Effector CD4-positive, alpha-beta T cell (primary cell): ENCODE measurements at places on chromosomes 12 and 14.

- DNase-seq = no peak
Measured at GRCh38 chr12:116071555-116072230, 205.8 kb downstream of the MED13L start.

GRCh38 chr12:113422030-113422885 lies at the start of gene SDSL:
TSS of gene SDSL (plus strand) at chr12:113422380. CDS start at chr12:113427983, 5,603 bp downstream.
- no peak for DNase-seq

DNA sequence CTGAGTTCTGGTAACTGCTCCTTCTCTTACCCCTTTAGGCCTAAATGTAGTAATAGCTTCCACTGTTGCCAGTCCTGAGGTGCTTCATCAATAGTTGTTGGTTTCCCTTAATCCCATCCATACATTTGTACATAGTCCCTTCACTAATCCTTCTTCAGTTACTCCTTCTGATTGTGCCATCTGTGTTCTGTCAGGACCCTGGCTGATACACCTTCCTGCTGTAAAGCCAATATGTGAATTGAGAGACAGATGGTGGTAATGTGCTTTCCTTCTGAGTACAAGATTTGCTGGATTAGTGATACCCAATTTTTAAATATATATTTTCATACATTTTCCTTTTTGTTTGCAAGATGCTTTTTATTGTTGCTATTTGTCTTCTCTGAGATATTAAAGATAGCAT lies 66.4 kb downstream of the OTOGL start:
- DNase-seq = no peak

DNA sequence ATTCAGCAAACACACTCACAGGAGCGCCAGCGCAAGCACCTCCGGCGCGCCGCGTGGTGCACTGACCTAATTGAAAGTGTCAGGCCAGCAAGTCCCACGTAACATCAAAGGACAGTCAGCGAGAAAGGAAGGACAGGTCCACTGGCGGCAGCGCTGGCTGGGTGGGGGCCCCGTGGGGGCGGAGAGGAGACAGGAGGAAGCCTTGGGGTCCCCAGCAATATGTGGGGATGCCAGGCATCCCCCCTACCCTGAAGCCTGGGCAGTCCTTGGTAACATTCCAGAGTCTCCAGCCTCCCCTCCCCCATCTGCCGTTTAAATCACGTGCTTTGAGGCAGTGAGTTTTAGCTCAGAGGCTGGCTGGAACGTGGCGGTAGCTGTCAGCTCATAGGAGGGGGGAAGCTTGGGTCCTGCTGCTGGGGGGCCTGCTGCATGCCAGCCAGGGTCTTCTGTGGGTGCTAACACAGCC lies 159.2 kb downstream of the CALM1 start:
- no peak for DNase-seq

GRCh38 chr14:70838076-70838475 lies 28.8 kb upstream of the MAP3K9 start:
- no peak for DNase-seq

DNA sequence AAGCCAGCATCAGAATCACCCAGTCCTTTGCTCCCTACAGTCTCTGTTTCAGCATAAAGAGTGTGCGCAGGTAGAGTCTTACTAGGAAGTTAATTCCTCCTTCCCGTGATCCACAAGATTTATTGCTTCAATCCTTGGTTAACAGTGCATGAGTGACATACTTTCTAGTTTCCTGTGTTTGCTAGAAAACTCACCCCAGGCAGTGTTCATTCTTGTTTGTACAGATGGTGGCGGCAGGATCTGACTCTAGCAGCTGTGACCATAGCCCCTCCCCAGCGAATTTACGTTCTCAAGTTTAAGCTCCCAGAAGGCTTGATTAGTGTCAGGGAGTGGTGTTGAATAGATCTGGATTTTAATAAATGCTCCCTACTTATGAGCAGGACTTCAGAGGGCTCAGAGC lies 75.9 kb upstream of the ANO2 start:
- no peak for DNase-seq

DNA sequence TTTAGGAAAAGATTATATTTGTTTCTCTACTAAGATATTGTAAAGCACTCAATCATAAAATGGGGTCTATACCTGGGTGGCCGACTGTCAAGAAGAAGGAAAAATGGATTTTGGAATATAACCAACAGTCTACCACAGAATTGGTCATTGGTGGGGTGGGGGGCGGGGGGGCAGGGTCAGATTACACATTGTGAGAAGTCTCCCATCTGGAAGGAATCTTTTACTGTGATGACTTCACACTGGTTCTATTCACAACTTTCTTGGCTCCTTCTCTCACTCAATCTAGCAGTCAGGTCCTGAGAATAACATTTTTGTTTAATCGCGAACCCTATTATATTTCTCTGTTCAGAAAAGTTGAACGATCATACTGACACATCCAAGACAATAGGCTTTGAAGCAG lies 8.7 kb upstream of the CLEC4E start:
- DNase-seq = no peak

GRCh38 chr14:53683229-53683628 lies 273.4 kb downstream of the BMP4 start:
- DNase-seq = no peak

GRCh38 chr12:70467918-70468733 lies 102.0 kb downstream of the KCNMB4 start:
- no peak for DNase-seq

- DNase-seq = no peak
Measured at GRCh38 chr14:65195042-65195719, 92.9 kb upstream of the MAX start.

DNA sequence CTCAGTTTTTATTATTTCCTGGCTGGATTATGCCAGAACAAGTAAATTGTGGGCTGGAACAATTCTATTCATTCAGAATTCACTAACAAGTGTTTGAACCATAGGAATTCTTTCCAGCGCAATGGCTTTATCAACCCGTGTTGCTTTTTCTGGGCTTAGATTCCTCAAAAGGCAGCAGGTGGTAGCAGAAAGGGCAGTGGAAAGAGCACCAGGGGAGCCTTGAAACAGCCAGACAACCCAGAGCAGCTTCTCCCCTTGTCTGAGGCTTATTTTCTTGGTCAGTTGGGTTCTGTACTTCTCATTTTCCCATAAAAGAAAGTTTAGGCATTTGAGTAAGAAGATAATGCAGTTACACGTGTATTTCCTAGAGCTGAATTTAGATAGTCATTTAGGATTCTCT lies 130.7 kb downstream of the OTOGL start:
- DNase-seq = no peak

DNA sequence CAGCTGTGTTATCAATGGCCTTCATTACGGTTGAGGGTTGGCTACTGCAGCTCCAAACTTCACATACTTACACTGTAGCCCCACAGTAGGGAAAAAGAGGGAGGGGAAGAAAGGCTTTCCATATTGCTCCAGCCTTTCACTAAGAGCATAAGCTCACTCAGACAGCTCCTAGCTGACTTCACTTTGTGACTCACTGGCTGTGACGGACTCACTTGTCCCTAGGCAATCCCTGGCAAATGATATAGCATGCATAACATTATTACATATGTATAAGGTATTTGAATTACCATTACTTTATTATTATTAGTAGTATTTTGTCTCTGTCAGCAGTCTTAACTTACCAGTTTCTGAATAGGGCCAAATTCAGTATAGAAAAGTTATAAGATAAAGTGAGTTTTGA lies 350.7 kb downstream of the RMST start:
- no peak for DNase-seq

DNA sequence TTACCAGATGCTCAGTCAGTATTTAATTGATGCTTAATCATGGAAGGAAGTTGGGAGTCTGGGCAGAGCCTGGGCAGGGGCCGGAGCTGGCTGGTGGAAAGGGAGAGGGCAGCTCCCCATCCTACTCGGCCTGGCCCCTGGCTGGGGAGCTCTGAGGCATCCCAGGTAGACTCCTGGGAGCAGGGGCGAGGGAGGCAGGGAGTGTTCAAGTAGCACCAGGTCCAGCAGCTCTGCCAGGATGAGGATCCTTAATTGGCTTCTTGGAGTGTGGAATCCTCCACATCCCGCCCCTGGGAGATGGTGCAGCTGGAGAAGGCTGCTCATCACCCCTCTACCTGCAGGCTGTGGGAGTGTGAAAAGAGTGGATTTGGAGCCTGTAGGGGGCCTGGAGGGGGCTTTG lies 30.9 kb downstream of the SYNDIG1L start:
- no peak for DNase-seq

GRCh38 chr12:47078733-47079467 lies 521 bp upstream of the PCED1B start:
- DNase-seq = peak; percentile 32

DNA sequence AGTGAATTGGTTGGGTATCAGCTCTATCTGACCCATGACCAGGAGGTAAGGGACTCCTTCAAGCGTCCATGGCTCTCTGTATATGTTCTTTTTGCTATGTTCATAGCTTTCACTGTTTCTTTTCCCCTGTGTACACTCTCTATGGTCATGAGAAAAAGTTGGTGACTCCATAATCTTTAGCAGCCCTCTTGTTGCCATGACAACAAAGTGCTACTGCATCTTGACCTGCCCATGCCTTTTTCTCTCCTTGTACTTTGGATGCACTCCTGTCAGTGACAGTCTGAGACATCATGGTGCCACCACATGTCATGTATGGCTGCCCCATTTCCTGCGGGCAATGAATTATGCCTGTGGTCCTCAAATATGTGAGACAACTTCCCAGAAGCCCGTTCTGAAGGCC lies 280.2 kb downstream of the TMEM121 start:
- no peak for DNase-seq

- DNase-seq = no peak
Measured at GRCh38 chr12:172732-173161, 41.2 kb downstream of the SLC6A12 start.

- DNase-seq = no peak
Measured at GRCh38 chr12:9364224-9365176, 156.3 kb upstream of the PZP start.

DNA sequence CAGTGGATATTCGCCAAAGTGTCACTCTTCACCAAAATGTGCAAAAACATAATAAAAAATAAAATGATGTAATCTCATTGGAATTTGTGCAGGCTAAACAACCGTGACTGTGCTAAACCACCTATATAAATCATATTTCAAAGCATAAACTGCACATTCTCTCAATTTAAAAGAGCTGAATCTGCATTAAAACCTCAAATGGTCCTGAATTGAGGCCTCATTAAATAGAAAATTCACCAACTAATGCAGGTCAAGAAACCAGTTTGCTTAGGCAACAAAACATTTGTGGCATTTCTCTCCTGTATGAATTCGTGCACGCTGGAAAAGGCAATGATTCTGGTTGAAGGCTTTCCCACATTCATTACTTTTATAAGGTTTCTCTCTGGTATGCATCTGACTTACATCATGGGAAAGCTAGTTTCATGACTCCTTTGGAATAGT lies 80.1 kb upstream of the IFNG-AS1 start:
- no peak for DNase-seq

DNA sequence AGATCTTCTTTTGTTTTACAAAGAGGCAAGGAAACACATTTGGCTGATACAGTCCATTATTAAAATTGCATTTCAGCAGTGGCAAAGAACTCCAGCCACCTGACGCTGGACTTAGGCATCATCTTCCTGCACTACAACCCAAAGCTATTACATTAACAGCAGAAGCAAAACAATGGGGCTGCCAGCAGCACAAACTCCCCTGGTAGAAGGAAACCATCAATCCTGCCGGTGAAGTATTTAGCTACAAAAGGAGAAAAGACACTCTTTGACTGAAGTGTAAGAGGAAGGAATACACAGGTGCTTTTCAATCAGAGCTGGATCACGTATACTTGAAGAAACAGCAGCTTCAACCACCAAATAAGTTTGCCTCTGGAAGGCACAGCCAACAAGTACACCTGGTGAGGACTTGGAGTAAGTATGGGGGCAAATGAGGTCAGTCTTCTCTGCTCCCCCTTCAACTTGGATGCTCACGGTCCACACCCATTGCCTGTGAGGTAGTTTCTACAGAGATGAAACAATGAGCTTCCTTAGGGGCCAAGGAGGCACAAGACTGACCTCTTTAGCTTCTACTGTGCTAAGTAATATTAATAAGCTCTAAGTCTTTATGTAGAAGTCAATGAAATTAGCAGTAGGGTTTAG lies 125.9 kb upstream of the FOXN3 start:
- DNase-seq = no peak

- no peak for DNase-seq
Measured at GRCh38 chr14:101815994-101816393, 54.5 kb downstream of the PPP2R5C start.

GRCh38 chr14:75280831-75281653 lies 2.4 kb downstream of the FOS start:
- DNase-seq = peak; percentile 41

DNA sequence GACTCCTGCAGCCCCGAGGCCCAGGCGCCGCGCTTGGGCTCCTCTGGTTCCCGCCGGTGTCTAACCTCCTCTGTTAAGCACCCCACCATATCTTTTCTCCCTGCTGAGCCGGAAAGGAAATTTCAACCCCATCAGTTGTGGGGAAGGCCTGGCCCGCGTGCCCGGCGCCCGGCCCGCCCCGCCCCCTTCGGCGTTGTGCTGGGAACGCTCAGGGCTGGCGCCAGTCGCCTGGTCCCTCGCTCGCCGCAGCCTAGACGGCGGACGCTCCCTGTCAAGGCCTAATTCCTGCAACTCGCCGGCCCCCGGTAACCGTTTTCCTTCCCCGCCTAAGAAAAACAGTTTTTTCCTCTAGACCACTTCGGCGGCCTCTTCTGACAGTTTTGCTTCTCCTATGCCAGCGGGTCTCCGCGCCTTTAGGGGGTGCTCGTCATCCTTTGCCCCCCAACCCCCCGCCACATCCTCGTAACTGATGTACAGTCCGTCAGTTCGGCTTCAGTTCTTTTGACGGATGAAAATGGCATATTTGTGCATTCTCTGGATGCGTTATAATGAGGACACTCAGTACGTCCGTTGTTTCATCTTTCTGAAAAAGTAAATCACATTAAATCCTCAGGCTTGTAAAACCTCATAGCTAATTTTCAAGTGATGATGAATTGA lies 506 bp upstream of the NAP1L1 start:
- DNase-seq = no peak

DNA sequence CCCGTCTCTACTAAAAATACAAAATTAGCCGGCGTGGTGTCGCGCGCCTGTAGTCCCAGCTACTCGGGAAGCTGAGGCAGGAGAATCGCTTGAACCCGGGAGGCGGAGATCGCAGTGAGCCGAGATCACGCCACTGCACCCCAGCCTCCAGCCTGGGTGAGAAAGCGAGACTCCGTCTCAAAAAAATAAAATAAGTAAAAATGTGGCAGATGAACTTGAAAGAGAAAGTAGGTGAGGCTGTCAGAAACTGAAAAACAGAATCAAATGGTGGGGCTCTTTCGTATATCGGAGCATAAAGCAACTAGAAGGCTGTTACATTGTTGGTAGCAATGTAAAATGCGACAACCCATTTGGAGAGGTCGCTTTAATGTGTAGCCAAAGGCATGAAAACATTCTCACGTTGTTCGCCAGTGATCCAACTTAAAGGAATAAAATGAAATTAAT lies 767 bp upstream of the CCNT1 start:
- DNase-seq = no peak
